Kidney (tissue), 22 donors: ENCODE measurements at places on chromosomes 6 and 20. TPM values are rescaled to one million over a fixed set of nuclear protein-coding genes. Genes with fewer than 3 reads are reported as not detected.
A peak's percentile ranks its signal among the peaks of the same experiment; 100 is the strongest.

The PPP1R11 gene
- total RNA-seq: 71.6 TPM

The RAET1G gene
- total RNA-seq: 0.41 TPM

The NR2E1 gene
- total RNA-seq: not detected

The GJA10 gene
- not detected for total RNA-seq

- DNase-seq: no peak
Observed at GRCh38 chr20:12717061-12717460, 291.7 kb upstream of the SPTLC3 start.

- peak; percentile 79 for DNase-seq
Observed at GRCh38 chr20:19974630-19975435, 42.3 kb upstream of the NAA20 start.

DNA sequence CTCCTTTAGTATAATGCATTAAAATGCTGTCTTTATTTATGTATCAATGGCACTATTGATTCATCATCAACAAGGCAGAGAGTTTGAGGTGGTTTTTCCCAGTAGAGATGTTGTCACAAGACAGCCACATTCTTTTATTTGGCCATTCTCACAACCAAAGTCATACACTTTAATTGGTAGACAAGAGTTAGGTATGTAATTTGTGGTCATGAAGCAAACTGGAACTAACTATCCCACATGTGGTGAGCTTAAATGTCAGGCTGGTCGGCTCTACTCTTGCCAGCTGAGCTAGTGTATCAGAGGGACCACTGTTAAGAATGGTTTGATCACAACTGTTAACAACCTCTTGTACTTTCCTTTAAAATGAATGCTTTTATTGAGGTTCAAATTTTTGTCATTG is 714.6 kb downstream of the CD109 start:
- DNase-seq: no peak

GRCh38 chr20:22217712-22218352 is 366.5 kb downstream of the FOXA2 start:
- no peak for DNase-seq

- DNase-seq: peak; percentile 79
Observed at GRCh38 chr20:23205611-23206041, 119.5 kb upstream of the CD93 start.

DNA sequence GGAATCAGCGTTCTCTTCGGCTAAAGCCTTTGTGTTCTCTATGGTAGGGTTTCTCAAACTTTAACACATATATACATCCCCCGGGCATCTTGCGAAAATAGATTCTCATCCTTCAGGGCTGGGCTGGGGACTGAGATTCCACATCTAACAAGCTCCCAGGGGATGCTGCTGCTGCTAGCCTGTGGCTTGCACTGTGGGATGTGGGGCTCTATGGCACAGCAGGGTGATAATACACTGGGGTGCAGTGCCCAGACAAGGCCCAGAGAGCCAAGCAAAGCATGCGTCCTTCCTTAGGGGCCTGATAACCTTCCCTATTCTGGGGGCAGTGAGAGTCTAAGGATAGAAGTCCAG is 102.0 kb downstream of the LAMP5 start:
- DNase-seq: no peak
